ENCODE measurements at places on chromosomes 1 and 21.

DNA sequence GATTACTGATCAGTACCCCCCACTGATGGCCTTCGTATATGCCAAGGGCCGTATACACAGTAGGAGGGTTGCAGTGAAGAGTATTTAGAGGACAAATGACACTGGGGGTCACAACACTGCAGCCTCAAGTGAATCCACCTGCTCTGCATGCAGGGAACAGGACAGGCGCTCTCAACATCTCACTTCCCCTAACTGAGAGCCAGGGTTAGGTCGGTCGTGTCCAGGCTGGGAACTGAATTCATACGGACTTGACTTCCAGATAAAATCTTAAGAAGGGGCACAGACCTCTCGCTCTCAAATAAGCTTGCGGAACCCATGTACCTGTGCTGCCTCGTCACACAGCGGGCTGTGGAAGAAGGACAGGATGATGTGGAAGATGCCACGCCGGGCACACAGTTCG is 22.8 kb downstream of the MRAP start:
- DNase-seq: no peak

DNA sequence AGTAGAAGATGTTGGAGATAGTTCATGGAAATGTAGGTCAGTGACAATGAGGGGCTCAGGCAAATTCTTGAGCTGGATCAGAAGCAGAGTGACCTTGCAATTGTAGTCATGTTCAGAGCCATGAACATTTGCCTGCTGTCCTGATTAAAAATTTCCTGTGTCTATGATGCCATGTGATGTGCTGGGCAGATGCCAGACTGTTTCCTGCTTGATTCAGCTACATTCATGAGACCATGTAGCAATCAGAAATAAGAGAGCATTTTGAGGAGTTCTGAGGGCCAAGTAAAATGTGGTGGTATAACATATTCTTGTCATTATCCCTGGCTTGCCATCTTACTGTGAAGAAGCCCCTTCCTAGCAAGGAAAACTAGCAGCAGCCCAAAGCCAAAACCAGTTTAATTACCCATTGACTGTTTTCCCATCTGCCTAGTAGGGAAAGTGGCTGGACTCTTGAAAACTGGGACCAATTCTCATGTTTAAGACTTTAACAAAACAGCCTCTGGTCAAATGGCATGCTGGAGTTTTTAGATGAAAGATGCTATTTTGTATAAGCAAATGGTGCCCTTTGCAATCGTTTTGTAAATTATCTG is 118.3 kb downstream of the NOS1AP start:
- no peak for DNase-seq

DNA sequence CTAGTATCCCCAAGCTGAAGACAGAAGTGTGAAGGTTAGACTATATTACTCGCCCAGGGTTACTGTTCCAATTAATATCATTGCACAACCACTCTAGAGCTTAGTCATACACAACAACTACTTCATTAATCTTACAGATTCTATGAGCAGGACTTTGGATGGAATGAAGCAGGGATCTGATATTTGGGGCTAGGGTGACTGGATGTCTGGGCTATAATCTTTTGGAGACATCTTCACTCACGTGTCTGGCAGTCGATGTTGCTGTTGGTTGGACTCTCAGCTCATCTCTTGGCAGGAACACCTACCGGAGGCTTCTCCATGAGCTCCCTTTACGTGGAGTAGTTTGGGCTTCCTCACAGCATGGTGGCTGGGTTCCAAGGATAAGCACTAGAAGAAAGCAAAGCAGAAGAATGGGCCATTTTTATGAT is 519.2 kb upstream of the B3GALT2 start:
- no peak for DNase-seq

DNA sequence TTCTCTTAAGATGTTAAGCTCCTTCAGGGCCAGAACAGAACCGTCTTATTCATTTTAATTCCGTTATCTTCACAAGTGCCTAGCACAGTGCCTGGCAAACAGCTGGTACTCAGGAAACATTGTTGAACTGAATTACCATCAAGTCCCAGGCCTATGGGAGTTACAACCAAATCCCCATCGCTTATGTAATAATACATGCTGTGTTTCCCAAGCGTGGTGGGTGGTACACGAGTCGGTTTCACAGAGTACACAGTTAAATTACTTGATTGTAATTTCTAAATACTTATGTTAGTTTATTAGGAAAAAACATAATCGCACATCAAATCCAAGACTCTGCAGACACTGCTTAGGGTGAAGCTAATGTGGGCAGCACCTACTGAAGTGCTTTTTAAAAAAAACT is 1.0 kb downstream of the ANGEL2 start:
- DNase-seq: no peak

- no peak for DNase-seq
These were observed 55.6 kb downstream of the TRAF5 start for GRCh38 chr1:211382182-211382713.

DNA sequence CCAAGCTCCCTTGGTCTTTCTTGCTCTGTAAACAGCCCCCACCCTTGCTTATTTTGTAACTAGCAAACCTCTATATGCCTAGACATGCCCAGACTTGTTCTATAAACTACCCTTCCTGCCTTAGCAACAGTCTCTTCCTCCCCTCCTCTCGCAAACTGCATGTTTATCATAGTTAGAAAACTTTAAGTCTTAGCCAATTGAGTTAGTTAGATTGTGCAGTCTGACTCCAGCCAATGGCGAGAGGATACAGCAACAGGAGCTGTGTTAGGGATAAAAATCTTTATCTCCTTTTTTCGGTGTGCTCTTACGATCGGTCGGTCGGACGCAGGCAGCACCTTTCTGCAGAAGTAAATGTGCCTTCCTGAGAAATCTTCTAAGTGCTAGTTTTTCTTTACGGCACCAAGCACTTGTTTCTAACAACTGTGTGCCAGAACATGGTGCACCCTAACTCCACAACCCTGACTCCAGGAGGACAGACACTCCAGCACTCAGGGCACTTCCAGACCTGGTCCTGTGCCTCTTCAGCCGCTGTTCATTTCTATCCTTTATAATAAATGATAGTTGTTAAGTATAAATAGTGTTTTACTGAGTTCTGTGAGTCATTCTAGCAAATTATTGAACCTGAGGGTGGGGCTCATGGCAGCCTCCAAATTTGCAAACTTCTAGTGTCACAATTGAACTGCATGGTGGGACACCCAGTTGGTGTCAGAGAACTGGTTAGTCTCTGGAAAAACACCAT is 25.7 kb upstream of the GNG4 start:
- no peak for DNase-seq

DNA sequence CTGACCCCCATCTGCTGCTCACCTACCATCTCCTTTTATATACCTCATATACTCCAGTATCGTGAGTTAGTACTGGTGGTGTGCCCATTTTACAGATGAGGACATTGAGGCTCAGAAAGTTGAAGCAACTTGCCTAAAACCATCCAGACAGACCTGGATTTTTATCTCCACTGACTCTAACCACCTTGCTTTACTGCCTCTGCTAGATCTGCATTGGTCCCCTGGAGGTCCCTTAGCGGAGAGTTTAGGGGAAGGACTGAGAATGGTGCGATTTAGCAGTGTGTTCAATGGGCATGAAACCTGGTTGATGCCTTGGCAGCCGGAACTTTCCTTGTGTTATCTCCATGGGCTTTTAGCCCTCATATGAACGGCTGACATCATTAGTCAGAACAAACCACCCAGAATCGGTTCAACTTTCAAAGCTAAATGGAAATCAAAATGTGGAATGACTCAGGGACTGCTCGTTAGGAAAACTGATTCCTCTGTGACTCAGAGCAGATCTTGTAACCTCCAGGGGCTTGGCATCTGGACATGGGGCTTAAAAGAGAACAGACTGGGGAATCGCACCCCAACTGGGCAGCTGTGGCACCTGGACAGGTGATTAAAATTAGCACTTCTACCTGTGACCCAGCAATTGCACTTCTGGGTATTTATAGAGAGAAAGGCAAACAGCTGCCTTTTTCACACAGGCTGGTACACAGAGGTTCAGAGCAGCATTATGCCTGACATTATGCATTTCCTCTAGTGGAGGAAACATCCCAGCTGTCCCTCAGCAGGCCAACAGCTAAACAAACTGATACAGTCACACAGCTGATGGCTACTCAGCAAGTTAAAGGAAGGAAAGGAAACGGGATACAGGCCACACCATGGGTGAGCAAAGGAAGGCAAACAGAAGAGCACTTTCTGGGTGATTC is 25.3 kb downstream of the TMEM51 start:
- DNase-seq: no peak

- no peak for DNase-seq
These were observed 170.9 kb downstream of the ZBTB18 start for GRCh38 chr1:244221991-244222390.

GRCh38 chr1:221310180-221310579 is 430.9 kb downstream of the HLX start:
- no peak for DNase-seq

DNA sequence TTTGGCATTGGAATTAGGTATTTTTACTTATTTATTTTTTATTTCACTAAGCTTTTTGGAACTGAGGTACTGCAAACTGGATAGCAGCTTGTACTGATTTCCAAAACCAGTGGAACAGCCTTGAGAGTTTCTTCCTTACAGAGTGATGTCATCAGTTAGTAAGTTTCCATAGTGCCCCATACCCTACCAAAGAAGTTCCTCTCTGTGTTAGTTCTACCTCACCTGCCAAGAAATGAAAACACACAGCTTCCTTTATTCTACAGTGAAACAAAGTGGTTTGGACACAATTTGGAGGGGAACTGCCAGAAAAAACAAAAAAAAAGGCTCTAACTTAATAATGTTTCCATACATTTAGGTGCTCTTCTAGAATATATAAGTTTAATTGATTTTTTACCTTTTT is 430.9 kb upstream of the ADGRL2 start:
- no peak for DNase-seq

GRCh38 chr1:183029591-183030000 is 6.4 kb downstream of the LAMC1 start:
- DNase-seq: no peak

DNA sequence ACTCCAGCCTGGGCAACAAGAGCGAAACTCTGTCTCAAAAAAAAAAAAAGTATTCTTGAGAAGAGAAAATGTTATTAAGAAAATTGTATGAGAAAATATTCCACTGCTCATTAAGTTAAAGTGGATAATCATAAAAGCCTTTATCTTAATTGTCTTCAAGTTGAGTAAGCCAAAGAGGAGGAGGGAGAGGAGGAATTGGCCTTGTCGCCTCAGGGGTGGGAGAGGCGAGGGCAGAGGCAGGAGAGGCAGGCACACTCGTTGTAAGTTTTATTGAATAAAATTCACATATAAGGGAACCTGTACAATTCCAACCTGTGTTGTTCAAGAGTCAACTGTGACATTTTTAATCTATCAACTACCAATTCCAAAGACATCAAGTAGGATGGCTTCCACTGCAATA is 820.3 kb downstream of the USP25 start:
- DNase-seq: no peak

DNA sequence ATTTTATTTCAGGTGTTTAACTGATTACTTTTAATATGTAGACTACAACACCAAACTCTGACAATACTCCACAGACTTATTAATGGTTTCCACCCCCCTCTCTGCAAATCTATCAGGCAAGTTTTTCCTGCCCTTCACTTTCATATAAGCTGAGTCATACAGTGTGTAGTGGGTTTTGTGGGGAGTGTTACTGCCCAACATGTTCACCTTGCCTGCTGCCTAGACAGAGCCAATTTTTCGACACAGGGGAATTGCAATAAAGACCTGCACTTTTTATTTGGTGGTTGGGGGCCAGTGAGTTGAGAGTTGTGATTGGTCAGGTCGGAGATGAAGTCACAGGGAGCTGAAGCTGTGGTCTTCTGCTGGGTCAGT is 119.7 kb downstream of the PPIAL4G start:
- no peak for DNase-seq
